ENCODE measurements at places on chromosomes 13 and 19. TPM values are rescaled to one million over a fixed set of nuclear protein-coding genes. Genes with fewer than 3 reads are reported as not detected.
A peak's percentile ranks its signal among the peaks of the same experiment; 100 is the strongest.

Gene FOSB
- 13.0 TPM for total RNA-seq

GRCh38 chr19:11445141-11445540 lies 9.7 kb downstream of the PRKCSH start:
- DNase-seq, result no peak

Gene FOXO1
- total RNA-seq, result 9.5 TPM

Gene CGB1
- total RNA-seq, result not detected

Gene PIAS4
- 26.7 TPM for total RNA-seq

DNA sequence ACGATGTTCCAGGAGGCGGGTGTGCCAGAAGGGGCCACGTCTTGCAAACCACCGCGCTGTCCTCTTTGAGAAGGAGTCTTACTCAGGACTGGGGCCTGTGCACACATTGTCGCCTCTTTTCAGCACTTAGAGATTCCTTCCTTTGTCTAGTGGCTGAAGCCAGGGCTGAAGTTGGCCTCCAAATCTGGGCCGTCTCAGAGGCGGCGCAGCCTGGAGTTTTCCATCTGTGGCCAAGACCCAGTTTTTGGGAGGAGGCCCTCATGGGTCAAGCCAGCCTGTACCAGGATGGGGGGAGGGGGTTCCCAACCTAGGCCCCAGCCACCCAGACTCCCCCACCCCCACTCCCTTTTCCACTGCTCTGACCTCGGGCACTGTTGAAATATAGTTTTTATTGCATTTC lies 11.8 kb downstream of the ANO8 start:
- DNase-seq, result no peak

DNA sequence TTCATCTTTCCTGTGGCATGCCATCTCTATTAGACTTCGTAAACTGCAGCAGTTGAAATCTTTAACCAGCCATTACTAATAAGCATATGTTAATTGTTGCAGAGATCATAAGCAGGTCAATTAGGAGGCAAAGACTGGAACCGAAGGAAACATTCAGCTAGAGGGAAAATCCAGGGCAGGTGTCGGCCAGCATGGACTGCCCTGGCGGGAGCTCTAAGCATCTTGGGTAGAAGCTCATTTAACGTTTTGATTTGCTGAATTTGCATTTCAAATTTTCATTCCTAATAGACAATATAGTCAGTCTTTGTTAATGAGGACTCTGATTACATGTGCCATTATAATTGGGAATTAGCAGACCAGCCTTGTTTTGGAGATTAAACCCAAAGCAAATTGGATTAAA lies 238.6 kb downstream of the POU4F1 start:
- DNase-seq, result no peak

- no peak for DNase-seq
These were observed 13.2 kb downstream of the CLEC4G start for GRCh38 chr19:7718668-7719067.

GRCh38 chr13:23979361-23980159 lies 82.3 kb upstream of the C1QTNF9B start:
- DNase-seq, result peak; percentile 82

Gene NOVA2
- total RNA-seq, result not detected

DNA sequence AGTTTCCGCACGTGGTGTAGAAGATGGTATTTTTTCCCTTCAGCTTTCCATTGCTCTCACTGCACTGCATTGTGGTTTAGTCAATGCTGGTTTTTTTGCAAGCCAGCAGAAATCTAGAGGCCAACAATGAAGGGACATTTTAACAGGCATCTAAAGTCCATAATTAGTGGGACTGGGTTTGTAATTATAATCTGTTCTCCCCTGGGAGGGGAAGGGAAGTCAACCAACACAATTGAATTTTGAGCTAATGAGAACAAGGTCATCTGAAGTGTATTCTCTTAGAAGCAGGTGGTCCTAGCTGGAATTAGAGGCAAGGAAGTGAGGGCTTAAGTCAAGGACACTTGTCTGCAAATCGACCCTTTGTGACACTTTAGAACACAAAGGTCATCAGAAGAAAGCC lies 156.4 kb downstream of the MYO16 start:
- DNase-seq, result no peak

- DNase-seq, result peak; percentile 33
These were observed 126.9 kb downstream of the SIPA1L3 start for GRCh38 chr19:38033658-38034491.

GRCh38 chr13:94640721-94641120 lies 39.1 kb downstream of the GPR180 start:
- peak; percentile 56 for DNase-seq

Gene ZNF468
- 16.8 TPM for total RNA-seq

DNA sequence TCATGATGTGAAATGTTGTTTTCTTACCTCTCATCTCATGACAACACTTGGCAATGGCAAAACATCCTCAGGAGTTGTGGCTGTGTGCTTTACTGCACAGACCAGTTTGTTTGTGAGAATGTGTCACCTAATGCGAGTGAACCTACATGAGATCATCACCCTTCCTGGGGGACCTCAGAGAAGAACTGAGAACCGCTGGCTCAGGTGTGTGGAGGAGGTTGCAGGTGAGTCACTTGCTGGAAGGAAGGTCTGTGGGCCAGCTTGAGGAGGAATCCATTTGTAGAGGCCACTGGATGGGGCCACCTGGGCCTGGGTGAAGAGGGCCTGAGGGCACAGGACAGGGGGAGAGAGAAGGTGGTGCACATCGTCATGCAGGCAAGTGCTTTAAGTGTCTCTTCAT lies 3.0 kb upstream of the CEACAM1 start:
- no peak for DNase-seq

Gene ZNF628
- total RNA-seq, result 0.86 TPM

DNA sequence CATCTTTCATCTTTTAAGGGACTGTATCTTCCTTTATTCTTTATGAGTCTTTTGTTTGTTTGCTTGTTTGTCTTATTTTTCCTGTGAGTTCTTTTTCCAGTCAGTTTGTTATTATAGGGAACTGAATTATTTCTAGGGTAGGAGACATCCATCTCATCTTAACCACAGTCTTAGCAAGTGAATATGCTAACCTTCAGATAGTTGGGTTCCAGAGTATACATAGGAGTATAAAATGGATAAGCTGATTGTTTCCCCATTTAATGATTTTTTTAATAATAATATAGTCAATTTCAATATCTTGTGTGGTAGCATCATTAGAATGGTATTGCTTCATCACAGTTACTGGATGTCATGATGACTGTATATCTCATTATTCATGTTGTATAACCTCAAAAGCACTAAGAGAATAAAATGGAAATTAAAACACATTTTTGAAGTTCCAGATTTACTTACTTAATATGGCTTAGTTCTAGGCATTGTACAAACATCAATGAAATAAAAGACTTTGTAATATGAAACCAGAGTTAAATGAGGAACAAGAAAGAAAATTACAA lies 33.0 kb downstream of the GPC6 start:
- DNase-seq, result no peak
